ENCODE measurements at places on chromosomes 5 and 9. TPM values are rescaled to one million over a fixed set of nuclear protein-coding genes. Genes with fewer than 3 reads are reported as not detected.

GRCh38 chr5:111585291-111585690 lies 73.0 kb upstream of the STARD4 start:
- peaks cover 50% of the 10 kb centered on the region for H3K4me1 ChIP-seq
- no peak for DNase-seq
- H3K36me3 ChIP-seq = no peaks in the 10 kb centered on the region
- no peak overlapping the region for H3K27ac ChIP-seq
- H3K4me3 ChIP-seq = no peak overlapping the region
- H3K27me3 ChIP-seq = peaks cover 3% of the 10 kb centered on the region

DNA sequence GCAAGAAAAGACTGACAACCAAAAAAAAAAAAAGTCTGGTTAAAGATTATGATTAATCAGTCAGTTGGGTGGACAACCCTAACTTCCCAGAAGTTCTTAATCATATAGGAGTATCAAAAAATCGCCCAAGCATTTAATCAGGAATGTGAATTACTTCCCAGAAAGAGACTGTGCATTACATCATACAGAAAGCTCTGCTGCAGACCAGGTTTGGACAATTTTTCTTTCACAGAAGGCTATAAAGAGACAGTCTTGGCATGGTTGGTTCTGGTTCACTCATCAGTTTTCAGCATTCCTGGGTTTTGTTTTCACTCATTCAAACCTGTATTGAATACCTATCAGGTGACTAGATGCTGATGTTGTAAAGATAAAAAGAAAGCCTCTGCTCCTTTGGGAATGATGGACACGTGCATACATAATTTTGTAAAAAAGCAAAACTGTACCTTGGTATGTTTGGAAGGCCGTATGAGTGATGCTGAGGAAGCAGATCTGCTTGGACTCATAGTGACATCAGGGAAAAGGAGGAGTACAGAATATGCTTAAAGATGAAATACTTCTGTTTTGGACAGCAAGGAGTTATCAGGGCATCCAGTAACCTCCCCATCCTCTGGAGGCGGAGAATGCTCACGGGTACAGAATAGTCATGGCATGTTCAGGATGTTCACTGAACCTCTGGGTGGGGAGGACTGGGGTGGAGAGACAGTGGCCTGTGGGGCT lies 178.4 kb downstream of the GNA14 start:
- no peak overlapping the region for H3K4me3 ChIP-seq
- peaks cover 8% of the 10 kb centered on the region for H3K4me1 ChIP-seq
- DNase-seq = no peak
- peaks cover 8% of the 10 kb centered on the region for H3K36me3 ChIP-seq

GRCh38 chr5:176642675-176643490 lies 4.4 kb upstream of the TSPAN17 start:
- H3K4me1 ChIP-seq = peaks cover 13% of the 10 kb centered on the region
- H3K27ac ChIP-seq = no peak overlapping the region

- DNase-seq = no peak
- H3K4me1 ChIP-seq = peaks cover 31% of the 10 kb centered on the region
Measured at GRCh38 chr9:91503673-91504081, 80.0 kb upstream of the NFIL3 start.

GRCh38 chr9:72441848-72442607 lies 77.0 kb upstream of the ZFAND5 start:
- peak overlapping the region; percentile 61 for H3K4me3 ChIP-seq
- no peaks in the 10 kb centered on the region for H3K27me3 ChIP-seq
- H3K4me1 ChIP-seq = peaks cover 83% of the 10 kb centered on the region
- peak; percentile 84 for DNase-seq
- peak overlapping the region; percentile 89 for H3K27ac ChIP-seq
- no peaks in the 10 kb centered on the region for H3K36me3 ChIP-seq

GRCh38 chr9:115593587-115594091 lies 475.7 kb upstream of the TNC start:
- peaks cover 97% of the 10 kb centered on the region for H3K4me1 ChIP-seq
- peak overlapping the region; percentile 80 for H3K27ac ChIP-seq
- H3K27me3 ChIP-seq = no peaks in the 10 kb centered on the region
- 0 out of 2 replicates have a peak, but pooled peaks cover 6% of the 10 kb centered on the region for H3K36me3 ChIP-seq
- no peak overlapping the region for H3K4me3 ChIP-seq

DNA sequence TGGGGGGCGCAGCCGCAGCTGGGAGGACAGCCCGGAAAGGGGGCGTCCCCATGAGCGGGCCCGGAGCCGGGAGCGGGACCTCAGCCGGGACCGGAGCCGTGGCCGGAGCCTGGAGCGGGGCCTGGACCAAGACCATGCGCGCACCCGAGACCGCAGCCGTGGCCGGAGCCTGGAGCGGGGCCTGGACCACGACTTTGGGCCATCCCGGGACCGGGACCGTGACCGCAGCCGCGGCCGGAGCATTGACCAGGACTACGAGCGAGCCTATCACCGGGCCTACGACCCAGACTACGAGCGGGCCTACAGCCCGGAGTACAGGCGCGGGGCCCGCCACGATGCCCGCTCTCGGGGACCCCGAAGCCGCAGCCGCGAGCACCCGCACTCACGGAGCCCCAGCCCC lies 47.0 kb downstream of the TJP2 start:
- H3K27me3 ChIP-seq = no peaks in the 10 kb centered on the region
- no peak for DNase-seq
- H3K4me1 ChIP-seq = peaks cover 19% of the 10 kb centered on the region
- H3K36me3 ChIP-seq = peaks cover 10% of the 10 kb centered on the region
- H3K4me3 ChIP-seq = no peak overlapping the region

GRCh38 chr5:179243333-179243732 lies 101.9 kb downstream of the ADAMTS2 start:
- H3K27me3 ChIP-seq = no peaks in the 10 kb centered on the region
- DNase-seq = peak; percentile 39
- peak overlapping the region; percentile 44 for H3K27ac ChIP-seq
- H3K36me3 ChIP-seq = peaks cover 28% of the 10 kb centered on the region
- peak overlapping the region; percentile 25 for H3K4me3 ChIP-seq
- peaks cover 30% of the 10 kb centered on the region for H3K4me1 ChIP-seq

DNA sequence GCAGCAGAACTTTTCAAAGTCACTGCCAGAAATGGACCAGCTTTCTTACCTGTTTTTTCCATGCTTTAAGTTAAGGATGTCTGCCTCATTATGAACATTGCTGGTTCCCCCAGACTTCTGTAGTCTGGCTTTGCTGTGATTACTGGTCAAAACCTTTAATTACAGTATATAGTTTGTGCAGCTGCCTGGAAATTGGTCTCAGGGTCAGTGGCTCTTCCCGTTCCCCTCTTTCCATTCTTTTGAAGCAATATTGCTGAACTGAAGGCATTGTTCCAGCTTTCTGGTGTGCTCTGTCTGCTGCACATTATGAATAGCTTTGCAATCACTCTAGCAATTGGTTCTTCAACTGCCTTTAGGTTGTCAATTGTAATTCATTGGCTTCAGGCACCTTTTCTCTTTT lies 206.5 kb downstream of the ARL15 start:
- H3K27ac ChIP-seq = no peak overlapping the region
- no peaks in the 10 kb centered on the region for H3K36me3 ChIP-seq
- DNase-seq = no peak
- no peaks in the 10 kb centered on the region for H3K4me1 ChIP-seq

Gene LHFPL2
- total RNA-seq = 14.4 TPM

Gene SUSD3
- 0.76 TPM for total RNA-seq

Gene CCDC187
- not detected for total RNA-seq

Gene ANKRD18B
- 7.1 TPM for total RNA-seq

Gene KCNMB1
- not detected for total RNA-seq
